ENCODE measurements at places on chromosomes 1 and 21. TPM values are rescaled to one million over a fixed set of nuclear protein-coding genes. Genes with fewer than 3 reads are reported as not detected.
A peak's percentile ranks its signal among the peaks of the same experiment; 100 is the strongest.

GRCh38 chr1:83701355-83701754 is 297.6 kb downstream of the TTLL7 start:
- no peak for DNase-seq

- DNase-seq, result peak; percentile 57
Observed at GRCh38 chr1:174051956-174052355, 29.8 kb upstream of the RC3H1 start.

- DNase-seq, result no peak
Observed at GRCh38 chr1:110708974-110709440, 34.3 kb upstream of the KCNA3 start.

DNA sequence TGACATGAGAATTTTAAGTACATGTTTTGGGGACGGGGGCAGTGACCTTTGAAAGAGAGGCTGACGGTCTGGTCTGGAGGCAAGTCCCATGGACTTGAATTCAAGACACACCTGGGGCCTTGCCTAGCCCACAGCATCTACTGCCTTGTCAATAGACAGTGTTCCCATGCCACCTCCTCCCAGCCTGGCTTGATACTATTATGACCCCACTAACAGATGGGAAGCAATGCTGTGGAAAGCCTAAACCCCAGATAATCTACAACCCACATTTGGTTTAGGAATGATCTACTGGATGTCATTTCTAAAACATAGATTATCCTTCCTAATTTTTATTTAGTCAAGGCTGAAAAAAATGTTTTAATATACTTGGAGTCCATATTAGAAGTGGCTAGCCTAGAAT is 17.8 kb upstream of the NFASC start:
- DNase-seq, result no peak

GRCh38 chr1:1034439-1034781 is 14.5 kb downstream of the AGRN start:
- DNase-seq, result no peak

DNA sequence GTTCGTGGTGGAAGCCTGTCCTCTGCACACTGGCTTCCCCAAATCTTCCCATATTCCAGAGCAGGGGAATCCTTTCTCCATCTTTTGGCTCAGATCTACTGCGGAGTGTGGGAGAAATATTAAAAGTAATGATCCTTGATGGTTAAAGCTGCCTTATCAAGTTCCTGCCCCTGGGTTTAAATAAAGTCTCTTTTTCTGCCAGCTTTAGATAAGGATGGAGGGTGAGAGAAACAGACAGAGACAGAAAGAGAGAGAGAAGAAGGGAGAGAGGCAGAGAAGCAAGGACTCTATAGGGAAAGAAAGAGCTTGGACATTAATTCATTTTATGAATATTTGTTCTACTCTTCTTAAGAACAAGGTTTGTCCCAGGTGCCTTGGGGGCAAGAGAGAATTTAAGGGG is 98.0 kb downstream of the KCNJ15 start:
- DNase-seq, result no peak

DNA sequence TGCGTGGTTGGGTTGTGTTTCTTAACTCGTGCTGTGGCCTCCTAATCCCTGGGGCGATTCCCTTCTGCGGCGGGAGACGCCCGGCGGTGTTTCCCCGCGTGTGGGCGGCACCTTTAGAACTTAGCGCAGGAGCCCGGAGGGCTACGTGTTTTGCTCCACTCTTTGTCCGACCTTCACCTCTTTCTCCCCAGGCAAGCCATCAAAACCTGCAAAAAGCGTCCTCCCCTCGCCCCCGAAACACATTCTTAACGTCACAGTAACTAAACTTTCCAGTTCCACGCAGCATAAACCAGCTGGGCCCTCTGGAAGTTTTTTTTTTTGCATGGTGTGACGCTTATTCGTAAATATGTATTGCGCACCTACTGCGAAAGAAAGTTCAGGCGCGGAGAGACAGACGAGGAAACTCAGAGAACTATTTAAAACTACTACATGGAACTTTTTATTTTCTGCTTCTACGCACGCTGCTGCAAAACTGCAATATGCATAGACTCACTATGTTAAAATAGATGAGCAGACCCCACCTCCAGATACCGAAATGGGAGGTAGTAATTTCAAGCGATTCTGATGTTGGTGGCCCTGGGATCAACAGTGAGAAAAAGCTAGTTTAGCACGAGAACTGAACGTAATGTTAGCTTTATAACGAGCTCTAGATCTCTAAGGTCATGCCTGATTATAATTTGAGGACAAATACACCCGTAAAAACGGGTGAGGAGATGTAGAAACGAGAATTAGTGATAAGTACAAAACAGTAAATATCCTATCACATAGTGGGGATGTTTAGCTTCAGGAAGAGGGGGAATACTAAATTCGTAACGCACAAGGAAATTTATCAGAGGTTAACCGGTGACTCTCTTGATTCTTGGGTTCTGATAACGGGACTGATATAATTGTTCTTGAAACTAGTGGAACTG is 920 bp downstream of the MTR start:
- no peak for DNase-seq

DNA sequence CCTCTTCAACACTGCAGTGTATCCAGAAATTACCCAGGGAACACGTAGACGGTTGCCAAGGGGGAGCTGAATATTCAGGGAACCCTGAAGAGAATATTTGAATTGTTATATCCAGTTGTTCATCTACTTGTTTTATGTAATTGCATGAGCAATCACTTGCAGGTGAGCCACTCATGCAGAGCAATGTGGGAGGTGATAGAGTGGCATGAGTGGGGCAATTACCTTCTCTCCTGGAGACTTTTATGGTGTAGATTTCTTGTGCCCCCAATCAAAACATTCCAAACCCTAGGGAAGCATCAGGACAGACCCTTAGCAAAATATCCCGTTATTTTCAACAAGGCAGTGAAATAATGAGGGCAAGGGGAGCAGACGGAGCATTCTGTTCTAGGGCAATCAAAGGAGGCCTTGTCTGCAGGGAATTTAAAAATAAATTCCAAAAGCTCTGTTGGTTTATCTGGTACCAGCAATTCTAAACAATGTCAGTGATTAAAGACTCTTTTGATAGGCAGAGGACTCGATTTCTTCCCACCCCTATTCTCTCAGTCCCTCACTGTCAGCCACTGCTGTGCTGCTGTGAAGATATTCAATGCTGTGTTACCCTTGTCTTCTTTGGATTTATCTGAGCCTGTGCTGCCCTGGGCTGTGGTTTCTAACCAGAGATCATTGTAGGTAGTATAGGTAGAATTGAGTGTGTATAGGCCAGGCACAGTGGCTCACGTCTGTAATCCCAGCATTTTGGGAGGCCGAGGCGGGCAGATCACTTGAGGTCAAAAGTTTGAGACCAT is 180.2 kb upstream of the MAP1LC3C start:
- DNase-seq, result no peak

DNA sequence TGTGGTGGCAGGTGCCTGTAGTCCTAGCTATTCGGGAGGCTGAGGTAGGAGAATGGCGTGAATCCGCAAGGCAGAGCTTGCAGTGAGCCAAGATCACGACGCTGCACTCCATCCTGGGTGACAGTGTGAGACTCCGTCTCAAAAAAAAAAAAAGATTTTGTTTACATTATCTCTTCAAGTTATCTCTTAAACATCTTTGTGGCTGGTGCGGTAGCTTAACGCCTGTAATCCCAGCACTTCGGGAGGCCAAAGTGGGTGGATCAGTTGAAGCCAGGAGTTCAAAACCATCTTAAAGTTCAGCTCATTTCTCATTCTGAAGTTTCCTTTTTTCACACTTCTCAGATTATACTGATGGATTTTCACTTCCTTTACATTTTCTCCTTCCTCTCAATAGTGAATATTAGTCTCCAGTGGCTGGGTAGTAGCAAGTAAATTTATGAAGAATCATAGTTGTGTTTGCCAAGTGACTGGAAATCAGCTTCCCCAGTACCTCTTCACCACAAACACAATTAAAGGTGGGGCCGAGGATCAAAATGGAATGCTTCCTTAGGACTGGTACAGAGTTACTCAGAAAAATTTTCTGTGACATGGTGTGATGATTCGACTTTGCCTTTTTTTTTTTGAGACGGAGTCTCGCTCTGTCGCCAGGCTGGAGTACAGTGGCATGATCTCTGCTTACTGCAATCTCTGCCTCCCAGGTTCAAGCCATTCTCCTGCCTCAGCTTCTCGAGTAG is 13.8 kb downstream of the PIP5K1A start:
- DNase-seq, result no peak

DNA sequence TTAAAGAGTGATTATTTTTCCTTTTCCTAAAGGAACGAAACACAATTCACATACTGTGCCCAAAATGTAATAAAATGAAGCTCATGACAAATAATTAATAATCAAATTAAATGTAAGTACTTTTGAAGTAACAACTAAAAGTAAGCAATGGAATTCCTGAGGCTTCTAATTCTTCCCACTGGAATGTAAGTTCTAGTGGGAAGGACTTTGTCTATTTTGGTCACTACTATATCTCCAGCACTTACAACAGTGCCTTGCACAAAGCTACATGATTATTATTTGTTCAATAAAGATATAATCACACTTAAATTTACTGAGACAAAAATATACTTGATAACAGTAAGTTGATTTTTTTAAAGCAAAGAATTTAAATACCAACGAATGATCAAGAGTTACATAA is 128.8 kb downstream of the COQ8A start:
- no peak for DNase-seq

- DNase-seq, result no peak
Observed at GRCh38 chr1:43463479-43463878, 9.7 kb upstream of the HYI start.

- no peak for DNase-seq
Observed at GRCh38 chr1:226741009-226741408, 1.9 kb upstream of the ITPKB start.

- no peak for DNase-seq
Observed at GRCh38 chr1:76335882-76336281, 261.3 kb downstream of the ST6GALNAC3 start.

- no peak for DNase-seq
Observed at GRCh38 chr1:52674497-52675384, 23.4 kb downstream of the COA7 start.

The C4BPB gene
- 0.08 TPM for polyA plus RNA-seq

The NR1I3 gene
- polyA plus RNA-seq, result 0.42 TPM

The ADAM30 gene
- polyA plus RNA-seq, result not detected

The ANGPTL7 gene
- 0.83 TPM for polyA plus RNA-seq

The CYP2J2 gene
- polyA plus RNA-seq, result 2.4 TPM

The TSPAN2 gene
- polyA plus RNA-seq, result 1.4 TPM

The EFNA1 gene
- 5.5 TPM for polyA plus RNA-seq

The CRYAA gene
- polyA plus RNA-seq, result not detected

The LYST gene
- 2.4 TPM for polyA plus RNA-seq

The ALG14 gene
- 0.48 TPM for polyA plus RNA-seq

The SH2D1B gene
- polyA plus RNA-seq, result 0.12 TPM
